ENCODE measurements at places on chromosomes 12 and 14.

DNA sequence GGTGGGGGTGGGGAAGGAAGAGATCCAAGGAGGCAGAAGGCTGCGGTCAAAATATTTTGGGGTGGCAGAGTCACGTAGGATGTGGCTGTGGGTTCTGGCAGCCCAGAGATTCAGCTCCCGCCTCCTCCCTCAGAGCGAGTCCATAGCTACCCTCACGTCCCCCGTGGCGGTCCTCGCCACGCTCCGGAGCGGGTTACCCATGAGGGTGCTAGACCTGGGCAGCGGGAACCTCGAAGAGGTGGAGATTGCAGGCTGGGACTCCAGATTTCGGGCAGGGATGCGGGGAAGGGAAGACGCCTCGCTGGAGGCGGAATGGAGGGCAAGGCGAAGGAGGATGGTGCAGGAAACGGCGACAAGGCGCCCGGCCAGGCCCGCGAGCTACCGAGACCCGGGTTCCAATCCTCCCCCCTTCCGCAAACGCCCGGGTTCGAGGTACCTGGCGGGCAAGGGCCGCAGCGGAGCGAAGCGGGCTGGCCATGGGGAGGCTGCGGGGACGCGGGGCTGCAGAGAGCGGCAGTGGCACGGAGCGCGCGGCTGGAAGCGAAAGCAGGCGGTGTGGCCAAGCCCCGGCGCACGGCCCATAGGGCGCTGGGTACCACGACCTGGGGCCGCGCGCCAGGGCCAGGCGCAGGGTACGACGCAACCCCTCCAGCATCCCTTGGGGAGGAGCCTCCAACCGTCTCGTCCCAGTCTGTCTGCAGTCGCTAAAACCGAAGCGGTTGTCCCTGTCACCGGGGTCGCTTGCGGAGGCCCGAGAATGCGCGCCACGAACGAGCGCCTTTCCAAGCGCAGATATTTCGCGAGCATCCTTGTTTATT lies 46.2 kb downstream of the BCAT1 start:
- DNase-seq: no peak

DNA sequence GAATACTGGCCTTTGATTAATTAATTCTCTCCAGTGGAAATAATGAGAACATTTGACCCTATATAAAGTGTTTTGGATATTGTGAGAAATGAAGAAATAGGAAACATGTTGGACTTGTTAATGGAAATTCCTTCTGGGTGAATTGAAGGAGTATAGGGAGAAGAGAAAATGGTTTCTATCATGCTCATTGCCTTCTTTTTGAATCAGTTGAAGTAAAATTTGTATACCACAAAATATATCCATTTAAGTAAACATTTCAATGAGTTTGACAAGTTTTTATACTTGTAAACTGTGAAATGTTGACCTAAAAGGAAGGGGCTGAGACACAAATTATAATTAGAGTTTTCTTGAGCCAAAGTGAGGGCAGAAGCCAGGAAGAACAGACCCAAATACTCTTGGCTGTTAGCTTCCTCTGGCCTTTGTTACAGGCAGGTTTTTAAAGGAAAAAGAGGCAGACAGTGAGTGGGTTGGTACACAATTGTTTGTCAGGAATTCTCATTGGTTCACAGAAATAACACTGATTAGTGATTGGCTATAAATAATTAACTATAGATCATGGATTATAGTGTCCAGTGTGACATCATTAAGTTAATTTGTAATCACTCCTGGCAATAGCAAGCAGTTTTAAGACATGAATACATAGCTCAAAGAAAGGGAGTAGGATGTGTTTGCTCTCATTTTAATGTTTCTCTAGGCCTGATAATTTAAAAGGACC lies 826 bp downstream of the ZNF705A start:
- no peak for DNase-seq

DNA sequence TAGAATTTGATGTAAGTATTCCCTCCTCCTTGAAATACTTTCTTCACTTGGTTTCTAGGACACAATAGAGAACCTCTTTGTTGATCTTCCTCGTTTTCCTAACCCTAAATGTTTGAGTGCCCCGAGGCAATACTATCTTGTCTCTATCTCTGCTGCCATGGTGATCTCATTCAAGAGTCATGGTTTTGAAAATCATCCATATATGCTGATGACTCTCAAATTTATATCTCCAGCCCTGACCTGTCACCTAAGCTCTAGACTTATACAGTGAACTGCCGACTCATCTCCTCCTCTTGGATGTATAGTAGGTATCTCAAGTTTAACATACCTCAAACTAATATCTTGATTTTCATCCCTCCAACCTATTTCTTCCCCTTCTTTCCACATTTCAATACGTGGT lies 71.4 kb downstream of the RIC8B start:
- DNase-seq: no peak

DNA sequence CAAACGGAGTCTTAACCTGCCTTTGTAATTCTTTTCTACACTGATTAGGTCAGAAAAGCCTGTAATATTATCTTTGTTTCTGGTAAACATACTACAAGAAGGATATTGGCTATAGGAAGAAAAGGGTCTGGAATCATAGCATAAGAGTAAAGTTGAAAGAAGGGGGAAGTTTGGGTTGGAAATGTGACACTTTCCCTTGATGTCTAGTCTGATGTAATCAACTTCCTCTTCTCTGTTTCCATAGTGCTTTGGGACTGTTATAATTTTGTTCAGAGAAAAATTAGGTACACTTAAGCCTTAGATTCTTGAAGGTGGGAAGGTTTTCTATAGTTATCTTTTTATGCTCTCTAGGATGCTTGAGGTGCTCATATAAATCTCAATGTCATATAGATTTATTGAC lies 322.2 kb downstream of the AEBP2 start:
- no peak for DNase-seq

GRCh38 chr12:76692846-76693245 lies 71.1 kb upstream of the ZDHHC17 start:
- no peak for DNase-seq

- DNase-seq: no peak
These were observed 18.1 kb downstream of the MLXIP start for GRCh38 chr12:122096591-122097149.

DNA sequence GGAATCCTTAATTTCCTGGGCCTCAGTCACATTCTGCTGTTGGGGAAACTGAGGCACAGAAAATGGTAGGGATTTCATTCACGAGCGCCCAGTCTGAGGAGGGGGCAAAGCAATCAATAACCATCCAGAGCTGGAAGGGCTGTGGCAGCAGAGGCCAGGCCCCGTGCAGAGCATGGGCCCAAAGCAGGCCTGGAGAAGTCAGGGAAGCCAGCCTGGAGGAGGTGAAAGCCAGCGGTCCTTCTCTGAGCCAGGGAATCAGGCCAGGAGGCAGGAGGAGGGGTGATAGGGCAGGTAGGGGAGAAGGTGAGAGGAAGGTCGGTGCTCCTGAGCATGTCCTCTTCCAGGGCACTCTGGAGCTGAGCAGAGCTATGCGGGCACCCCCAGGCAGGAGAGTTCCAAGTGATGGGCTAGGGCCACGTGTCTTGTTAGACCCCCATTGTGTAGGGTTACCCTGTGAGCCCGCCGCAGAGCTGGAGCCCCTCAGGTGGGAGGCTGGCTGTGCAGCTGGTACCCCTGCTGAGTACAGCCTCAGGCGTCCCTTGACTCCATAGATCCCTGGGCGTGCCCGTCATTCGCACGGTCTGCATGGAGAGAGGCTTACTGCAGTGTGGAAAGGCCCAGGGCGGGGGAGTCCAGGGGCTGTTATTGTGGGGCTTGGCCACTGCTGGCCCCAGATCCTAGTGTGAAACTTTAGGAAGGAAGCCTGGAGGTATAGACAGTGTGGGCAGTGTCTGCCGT lies 4.8 kb downstream of the TNFAIP2 start:
- no peak for DNase-seq

GRCh38 chr14:93535537-93535936 lies 104.8 kb downstream of the UNC79 start:
- no peak for DNase-seq

- DNase-seq: no peak
These were observed 205.7 kb downstream of the TTC7B start for GRCh38 chr14:90610346-90611040.

DNA sequence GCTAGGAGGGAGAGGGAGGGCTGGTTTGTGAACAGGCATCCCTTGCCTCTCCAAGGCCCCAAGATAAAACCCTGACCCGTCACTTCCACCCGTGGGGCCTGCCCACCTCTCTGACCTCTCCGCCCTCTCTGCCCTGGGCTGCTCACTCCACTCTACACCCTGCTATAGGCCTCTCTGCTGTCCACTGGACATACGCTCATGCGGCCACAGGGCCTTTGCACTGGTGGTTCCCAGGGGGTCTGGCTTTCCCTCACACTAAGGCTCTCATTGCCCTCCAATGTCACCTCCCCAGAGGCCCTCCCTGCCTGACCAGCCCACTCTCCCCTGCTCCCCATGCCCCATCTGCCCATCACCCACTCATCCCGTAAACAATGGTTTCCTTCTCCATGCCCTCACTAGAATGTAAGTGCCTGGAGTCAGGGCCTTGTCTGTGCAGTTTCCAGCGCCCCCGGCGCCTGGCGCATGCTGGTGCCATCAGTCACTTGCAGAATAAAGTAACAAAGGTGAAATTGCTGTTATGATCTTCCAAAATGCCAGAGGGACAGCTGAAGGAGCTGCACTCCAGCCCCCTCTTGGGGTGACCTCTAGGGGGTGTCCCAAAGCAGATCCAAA lies 73.6 kb downstream of the RFLNA start:
- DNase-seq: no peak

GRCh38 chr14:22073801-22074200 lies 400.2 kb upstream of the OR4E1 start:
- DNase-seq: no peak

GRCh38 chr12:21949036-21949435 lies 7.8 kb upstream of the ABCC9 start:
- DNase-seq: no peak

DNA sequence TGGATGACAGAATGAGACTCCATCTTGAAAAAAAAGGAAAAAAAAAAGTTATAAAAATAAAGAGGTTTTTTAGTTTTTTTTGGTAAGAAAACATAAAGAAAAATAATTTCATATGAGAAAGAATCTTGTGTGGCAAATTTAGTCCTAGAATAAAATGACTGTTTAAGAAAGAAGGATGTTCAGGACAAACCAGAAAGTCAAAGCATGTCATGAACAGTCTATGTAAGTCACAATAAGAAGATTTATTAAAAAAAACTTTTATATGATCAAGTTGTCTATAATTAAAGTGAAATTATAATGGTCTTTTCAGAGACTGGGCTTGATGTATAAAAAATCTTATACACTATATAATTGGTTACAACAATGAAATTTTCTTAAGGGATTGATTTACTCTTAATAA lies 68.1 kb upstream of the HECTD1 start:
- no peak for DNase-seq

DNA sequence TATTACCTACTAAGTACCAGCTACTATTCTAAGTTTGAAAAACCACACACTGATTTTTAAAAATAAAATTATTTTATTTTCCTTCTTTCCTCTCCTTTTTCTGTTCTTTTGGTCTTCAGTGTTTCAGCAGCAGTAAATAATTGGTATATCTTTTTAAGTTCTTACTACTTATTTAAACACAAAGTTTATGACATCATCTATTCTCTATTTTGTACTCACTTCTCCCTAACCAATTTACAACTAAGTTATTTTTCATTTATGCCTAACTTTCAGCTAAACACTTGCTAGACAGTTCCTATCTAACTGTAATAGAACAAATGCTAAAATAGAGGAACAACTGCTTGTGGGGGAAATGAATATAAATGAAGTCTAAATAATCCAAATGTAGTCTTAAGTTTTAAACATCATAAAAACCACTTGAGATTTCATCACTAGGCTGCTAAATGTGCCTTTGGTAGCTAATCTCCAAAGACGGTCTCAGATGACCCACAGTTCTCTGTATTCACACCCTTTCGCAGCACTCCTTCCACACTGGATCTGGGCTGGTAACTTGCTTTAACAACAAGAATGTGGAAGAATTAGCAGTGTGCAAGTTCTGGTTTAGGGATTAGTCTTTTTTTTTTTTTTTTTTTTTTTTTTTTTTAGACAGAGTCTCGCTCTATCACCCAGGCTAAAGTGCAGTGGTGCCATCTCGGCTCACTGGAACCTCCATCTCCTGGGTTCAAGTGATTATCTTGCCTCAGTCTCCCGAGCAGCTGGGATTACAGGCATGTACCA lies 41.0 kb downstream of the TFCP2 start:
- no peak for DNase-seq

- no peak for DNase-seq
These were observed 951.5 kb downstream of the GALC start for GRCh38 chr14:87041290-87042020.

GRCh38 chr14:29671034-29671433 lies 256.6 kb downstream of the PRKD1 start:
- no peak for DNase-seq

DNA sequence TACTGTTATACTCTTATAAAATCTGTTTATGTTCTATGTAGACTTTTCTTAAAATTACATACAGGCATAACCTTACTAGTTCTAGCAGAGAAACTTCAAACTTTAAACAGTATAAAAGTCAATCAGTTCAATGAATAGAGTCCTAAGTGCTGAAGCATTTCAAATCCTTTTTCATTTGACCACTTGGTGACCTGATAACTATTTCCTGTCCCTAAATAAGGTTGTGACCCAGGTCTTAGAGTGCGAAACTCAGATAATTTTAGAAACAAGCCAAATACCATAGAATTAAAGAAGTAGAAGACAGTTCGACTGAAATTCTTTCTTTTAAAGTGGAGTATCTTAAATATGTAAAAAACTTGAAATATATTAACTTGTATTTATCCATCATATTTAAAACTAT lies 96.2 kb upstream of the ALX1 start:
- DNase-seq: no peak

DNA sequence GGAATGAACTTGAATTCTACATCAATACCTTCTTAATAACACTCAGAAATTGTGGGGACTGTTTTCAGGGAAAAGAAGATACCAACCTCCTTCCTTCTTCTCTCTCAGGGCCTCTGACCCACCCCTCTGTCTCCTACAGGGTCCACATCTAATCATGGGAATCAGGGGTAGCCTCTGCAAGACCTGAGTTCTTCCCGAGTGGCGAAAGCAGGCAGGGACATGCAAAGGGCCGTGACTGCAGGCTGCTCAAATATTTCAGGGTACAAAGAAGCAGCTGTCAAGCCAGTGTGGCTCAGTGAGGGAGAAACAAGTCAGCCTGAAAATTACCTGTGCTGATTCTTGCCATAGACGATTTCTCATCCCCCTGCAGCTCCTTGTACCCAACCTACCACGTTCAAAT lies 123.1 kb upstream of the PARP11 start:
- DNase-seq: no peak

Measured in stimulated activated CD8-positive, alpha-beta memory T cell treated with anti-CD3 and anti-CD28 coated beads, Interleukin-4, amount 100 ng/mL, for 1 hour (primary cell).